ENCODE measurements at places on chromosomes 2 and 18. TPM values are rescaled to one million over a fixed set of nuclear protein-coding genes. Genes with fewer than 3 reads are reported as not detected.

C1GALT1C1L gene
- total RNA-seq, result 0.36 TPM

TUBB8B gene
- total RNA-seq, result not detected

ZAP70 gene
- total RNA-seq, result not detected

TLX2 gene
- not detected for total RNA-seq

ARID5A gene
- total RNA-seq, result 7.8 TPM
